ENCODE measurements at places on chromosomes 6 and 20.
A peak's percentile ranks its signal among the peaks of the same experiment; 100 is the strongest.

DNA sequence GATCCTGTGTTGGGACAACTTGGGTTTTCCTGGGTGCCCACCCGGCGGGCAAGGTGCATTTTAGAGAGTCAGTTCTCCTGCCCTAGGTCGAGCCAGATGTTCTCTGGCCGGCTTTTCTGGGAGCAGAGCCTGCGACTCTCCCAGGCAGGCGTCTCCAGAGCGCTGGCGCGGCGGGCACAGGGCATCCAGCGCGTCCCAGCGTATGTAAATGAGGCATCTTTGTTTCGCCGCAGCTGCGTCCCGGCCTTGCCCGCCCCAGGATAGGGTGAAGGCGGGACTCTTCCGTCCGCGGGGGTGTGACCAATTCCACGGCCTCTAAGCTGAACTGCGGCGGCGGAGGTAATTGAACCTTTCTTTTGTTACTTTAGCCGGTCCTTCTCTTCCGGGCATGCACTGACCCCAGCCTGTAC, 9.1 kb downstream of the GRIK2 start:
- no peak for DNase-seq

- no peak for DNase-seq
Measured at GRCh38 chr6:67952948-67953347, 682.1 kb upstream of the ADGRB3 start.

DNA sequence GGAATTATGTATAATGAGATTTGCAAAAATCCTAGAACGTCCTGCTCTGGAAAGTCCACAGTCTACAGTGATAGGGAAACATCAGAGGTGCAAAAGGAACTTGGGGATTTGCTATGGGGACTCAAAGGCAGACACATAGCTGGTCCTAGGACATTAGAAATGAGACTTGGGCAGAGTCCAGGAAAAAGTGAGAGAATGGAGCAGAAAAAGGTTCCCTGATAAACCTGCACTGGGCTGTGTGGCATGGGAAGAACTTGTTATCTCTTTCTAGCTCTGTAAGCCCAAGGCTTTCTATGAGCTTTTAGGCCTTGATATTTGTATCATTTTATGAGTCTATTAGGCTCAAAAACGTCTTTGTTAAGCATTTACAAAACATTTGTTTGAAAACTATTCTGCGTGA, 15.2 kb downstream of the PRND start:
- DNase-seq = no peak

DNA sequence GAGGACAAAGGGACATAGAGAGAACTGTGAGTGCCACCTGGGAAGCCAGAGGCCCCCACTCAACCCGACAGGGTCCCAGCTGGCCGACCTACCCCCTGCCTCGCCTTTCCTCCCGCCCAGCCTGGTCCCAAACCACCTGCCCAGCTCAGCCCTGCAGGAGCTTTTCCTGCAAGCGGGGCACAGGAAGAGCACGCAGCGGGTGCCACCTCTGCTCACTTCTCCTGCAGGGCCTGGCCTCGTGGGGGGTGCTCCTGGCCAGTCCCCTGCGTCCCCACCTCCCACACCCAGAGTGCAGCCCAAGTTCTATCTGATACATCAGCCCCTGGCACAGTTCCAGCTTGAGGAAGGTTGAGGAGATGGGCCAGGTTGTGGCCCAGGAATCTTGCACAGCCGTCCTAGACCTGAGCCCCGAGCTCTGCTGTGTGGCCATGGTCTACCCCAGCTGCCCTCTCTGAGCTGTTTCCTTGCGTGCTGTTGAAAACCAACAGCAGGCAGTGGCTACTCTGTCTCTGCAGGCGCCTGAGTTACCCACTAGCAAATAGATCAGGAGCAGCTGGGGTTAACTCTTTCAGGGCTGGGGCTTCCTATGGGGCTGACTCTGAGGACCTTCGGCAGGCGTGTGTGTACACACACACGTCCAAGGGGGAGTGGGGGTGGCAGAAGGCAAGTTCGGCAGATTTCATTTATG, 1.7 kb downstream of the NECAB3 start:
- DNase-seq = no peak

DNA sequence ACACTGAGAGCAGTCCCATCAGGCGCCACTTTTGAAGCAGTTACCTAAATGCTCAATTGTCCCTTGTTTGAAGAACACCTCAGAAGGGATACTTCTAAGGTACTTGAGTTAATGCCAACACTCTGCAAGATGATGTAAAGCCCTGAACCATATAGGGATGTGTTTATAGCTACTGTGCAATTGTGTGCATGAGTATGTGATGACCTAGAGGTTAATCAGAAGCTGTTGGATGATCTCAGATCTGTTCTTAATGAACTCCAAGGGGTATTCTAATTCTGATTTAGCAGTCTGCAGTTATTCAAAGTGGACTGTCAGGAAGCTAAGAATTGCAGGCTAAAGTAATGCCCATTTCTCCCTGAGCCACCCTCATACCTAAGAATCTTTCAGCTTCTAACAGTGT, 158.3 kb downstream of the TMEM242 start:
- DNase-seq = no peak

DNA sequence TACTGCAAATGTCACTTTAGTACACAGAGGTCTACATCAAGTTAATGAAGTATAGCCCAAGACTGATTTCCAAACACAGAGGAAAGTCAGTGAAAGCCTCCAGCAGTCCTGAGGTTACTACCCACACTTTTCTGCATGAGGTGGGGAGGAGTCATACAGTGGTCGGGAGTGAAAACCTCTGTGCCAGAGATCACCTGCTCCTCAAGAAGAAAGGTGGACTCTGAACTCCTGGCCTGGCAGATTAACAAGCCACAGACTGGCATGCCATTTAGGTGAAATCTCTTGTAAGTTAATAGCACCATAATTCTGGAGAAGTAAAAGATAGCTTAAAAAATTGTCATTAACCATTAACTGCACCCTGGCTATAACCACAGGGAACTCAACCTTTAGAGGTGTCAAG, 125.0 kb upstream of the LAMP5 start:
- no peak for DNase-seq

GRCh38 chr20:24118441-24119175, 130.0 kb upstream of the GGTLC1 start:
- DNase-seq = no peak

DNA sequence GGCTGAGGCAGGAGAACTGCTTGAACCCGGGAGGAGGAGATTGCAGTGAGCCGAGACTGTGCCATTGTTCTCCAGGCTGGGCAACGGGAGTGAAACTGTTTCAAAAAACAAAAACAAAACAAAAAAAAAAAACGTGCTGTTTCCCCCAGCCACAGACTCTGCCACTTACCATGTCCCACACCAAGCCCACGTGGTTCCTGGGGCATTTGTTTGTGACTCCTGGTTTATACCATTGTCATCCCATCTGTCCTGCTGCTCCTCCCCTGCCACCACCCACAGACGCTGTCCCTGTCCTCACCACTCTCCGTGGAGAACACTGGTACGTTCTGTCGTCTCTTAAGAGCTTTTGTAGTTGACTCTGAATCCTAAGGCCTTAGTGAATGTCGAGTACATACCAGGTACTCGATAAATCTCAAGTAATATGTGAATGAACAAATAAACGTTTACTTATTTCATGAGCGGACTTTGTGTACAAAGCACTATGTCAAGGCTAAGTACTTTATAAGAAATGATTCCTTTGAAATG, 48.0 kb upstream of the KIF13A start:
- no peak for DNase-seq

DNA sequence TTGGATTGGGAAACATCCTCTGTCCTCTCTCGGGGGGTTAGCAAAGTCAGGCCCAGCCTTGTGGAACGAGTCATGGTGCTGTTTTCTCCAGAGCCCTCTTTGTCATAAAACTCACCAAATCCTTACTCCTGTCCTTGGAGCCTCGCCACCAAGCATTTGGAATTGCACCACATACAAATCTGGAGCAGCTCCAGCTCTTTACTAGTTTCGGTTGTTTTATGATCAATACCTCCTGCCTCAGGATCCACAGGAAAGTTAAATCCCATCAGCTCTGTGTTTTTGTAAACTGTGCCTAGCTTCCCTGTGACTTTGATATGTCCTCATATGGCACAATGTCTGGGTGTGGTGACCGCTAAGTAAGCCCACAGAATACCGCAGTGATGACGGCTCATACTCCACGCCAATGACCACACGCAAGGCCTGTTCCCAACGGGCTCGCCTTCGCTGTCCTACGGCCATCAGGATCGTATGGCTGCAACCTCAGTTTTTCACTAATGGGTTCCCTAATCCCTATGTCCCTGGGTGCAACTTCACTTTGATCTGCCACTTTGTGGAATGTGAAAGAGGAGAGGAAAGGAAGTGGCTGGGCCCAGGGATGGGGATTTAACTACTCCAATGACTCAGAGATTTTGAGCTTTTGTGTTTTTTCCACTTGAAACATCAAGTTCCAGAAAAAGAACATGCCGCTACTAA, 111.3 kb upstream of the FOXQ1 start:
- no peak for DNase-seq

DNA sequence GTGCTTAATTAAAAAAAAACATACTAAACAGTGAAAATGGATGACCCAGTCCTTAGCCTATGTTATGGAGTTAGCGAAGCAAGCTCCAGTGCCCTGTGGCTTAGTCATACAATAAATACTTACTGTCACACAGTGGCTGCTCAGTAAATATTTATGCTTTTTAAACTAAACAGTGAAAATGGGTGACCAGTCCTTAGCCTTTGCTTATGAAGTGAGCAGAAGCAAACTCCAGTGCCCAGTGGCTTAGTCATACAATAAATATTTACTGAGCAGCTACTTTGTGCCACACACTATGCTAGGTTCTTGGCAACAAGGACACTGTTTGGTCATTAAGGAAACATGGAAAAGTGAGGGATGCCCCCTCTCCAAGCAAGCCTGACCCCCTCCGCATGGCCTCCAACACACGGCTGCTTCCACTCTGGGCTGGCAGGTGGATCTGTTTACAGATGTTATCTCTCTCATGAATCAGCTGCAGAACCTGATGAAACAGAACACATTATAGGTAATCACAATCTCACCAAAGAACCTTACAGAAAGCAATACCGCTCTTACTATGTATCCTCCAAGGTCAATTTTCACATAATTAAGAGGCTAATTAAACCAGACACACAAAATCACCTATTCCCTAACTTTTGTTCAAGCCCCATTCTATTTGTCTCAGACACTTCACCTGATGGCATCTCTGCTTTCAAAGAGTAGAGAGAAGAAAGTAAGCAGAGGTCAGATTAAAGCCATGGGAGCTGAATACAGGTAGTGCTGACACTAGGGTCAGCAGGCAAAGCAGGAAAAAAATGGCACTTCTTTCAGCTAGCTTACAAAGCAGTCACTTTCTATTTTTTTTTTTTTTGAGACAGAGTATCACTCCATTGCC, 27.3 kb downstream of the CDK5RAP1 start:
- DNase-seq = no peak

DNA sequence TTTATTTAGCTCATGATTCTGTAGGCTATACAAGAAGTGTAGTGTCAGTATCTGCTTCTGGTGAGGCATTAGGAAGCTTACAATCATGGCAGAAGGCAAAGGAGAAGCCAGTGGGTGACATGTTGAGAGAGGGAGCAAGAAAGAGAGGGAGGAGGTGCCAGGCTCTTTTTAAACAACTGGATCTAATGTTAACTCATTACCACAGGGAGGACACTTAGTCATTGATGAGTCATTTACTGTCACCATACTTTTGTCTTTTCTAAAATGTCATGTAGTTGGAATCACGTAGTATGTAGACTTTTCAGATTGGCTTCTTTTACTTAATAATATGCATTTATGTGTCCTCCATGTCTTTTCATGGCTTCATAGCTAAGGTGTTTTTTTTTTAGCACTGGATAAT, 58.1 kb downstream of the NUS1 start:
- DNase-seq = no peak

DNA sequence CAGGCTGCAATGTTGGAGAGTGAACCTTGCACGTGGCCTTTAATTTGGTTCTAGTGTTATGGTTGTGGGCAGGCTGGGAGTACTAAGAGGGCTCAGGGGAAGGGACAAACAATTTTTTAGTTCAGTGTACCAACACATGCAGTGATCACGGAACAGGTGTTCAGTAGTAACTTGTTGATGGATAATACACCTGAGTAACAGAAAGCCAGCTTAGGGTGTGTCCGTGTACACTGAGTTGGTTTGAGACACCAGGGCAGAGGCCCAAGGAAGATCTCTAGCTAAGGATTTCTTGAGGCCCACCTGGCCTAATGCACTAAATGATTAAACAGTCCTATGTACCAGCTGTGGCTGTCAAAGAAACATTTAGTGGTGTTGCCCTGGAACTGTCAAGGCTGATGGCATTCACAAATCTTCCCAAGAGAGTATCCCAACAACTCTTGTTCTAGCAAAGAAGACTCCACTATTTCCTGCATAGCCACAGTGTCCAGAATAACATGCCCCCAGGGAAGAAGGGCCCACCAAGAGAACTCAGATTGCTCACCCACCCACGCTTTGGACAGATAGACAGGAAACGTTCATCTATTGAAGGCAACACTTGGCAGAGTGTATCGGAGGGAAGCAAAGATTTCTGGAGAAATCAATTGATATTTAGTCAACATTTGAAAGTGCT, 60.0 kb downstream of the CD83 start:
- DNase-seq = no peak

DNA sequence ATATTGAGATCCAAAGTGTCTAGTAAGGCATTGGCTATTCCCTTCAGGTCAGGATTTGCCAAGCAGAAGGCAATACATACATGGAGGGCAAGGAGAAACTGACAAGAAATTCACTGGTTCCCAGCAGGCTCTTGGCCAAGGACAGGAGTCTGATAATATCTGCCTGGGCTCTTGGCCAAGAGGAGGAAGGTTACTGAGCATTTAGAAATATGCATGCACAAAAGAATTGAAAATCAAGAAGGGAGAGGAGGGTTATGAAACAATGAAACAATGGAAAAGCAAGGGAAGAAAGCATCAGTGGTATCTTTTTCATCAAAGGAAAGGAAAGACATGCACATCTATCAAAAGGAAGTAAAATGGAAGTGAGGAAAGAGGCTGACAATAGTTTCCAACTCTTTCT, 42.4 kb downstream of the ARHGAP18 start:
- no peak for DNase-seq

DNA sequence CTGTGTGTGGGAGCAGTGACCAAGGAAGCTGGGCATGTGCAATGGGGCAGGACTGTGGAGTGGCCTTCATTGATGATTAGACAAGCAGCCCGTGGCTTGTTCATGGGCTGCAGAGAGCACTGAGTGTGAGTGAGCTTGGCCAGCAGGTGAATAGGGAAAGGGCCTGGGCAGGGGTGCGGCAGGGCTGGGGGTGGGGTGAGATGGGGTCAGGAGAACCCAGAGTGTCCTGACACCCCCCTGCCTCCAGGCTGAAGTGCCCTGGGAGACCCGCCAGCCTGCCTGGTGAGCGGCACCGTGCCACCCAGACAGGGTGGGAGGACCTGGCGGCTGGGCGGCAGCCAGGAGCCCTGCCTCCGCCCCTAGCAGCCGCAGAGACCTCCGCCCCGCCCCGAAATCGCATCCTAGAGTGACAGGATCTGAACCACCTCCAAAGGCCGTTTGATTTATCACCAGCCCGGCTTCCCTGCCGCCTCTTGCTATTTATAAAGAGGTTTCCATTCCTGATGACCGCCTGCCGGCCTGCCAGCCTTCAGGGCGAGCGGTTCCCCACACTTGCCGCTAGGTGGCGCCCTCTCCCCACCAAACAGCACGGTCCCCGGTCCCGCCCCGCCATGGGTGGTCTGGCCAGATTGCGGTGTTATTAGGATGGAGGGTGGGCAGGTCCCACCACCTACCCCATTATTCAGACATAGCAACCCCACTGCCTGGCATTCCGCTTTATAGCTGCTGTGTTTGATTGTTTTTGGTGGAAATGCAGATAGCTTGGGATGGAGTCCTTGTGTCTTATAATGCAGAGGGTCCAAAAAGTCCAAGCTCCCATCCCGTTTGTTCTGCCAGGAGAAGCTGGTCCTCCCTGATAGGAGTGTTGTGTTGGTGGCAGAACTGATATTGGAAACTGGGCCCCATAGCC, 3.5 kb downstream of the MYLK2 start:
- DNase-seq = peak; percentile 79

GRCh38 chr20:24657878-24658620, 188.6 kb downstream of the SYNDIG1 start:
- DNase-seq = no peak

All from suppressor macrophage (primary cell).